ENCODE measurements at places on chromosomes 7 and 10.

DNA sequence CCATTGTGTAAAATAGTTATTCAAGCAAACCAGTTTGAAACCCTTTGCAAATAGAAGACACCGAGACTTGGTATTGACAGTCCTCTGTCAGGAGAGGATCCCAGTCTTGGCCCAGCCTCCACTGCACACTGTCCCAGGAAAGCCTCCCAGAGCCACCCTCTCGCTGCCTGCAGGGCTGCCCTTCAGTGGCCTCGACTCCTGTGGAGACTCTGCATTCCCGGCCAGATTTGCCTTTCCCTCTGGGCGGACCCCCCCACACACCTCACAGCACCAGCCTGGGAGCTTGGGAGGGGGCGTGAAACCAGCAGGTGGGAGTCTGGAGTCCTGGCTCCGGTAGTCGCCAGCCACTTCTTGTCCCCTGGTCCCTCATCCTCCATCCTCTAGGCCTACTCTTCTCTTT, 48.7 kb downstream of the GRK5 start:
- no peak for DNase-seq

- no peak for DNase-seq
These were observed 5.0 kb upstream of the TBXAS1 start for GRCh38 chr7:139823959-139824521.

GRCh38 chr7:91866599-91867148, 13.8 kb downstream of the MTERF1 start:
- no peak for DNase-seq

DNA sequence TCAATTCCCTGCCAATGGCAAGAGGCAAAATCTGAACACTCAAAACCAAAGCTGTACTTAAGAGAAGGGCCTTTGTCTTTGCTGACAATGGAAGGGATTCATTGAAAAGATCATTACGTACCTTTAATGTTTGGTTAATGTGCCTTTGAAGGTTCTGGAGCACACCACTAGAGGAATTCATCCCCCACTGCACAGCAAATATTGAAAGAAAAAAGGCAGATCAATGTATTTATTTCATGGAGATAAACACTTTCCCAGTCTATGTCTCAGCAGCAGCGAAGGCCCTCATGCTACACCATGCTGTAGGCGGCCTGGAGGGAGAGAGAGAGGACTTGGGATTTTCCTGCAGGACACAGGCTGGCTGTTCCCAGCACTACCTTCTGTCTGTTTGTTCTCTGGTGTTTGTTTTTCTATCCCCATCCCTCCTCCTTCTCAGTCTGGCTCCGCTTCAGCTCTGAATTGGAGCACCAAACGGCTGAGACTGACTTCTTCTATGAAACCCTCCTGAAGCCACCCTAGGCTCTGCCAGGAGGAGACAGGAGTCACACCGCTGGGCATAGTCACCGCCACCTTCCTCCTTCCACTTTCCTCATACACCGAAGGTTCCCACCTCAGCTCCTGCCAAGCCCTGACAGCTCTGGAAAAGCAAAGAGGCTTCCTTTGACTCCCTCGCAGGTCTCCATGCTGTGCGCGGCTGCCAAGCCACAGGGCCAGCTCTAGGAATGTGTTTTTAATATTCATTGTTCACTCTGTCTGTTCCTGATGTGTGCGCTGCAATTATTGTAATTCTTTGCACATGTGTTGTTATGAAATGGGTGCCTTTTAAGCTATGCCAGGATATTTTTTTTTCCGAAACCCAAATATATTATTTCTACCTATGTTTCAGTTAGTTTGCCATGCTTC, 301.5 kb downstream of the FZD1 start:
- no peak for DNase-seq

- peak; percentile 60 for DNase-seq
These were observed 6.5 kb upstream of the C10orf105 start for GRCh38 chr10:71725998-71726579.

GRCh38 chr7:155455776-155456737, 1.9 kb upstream of the EN2 start:
- DNase-seq, result no peak

DNA sequence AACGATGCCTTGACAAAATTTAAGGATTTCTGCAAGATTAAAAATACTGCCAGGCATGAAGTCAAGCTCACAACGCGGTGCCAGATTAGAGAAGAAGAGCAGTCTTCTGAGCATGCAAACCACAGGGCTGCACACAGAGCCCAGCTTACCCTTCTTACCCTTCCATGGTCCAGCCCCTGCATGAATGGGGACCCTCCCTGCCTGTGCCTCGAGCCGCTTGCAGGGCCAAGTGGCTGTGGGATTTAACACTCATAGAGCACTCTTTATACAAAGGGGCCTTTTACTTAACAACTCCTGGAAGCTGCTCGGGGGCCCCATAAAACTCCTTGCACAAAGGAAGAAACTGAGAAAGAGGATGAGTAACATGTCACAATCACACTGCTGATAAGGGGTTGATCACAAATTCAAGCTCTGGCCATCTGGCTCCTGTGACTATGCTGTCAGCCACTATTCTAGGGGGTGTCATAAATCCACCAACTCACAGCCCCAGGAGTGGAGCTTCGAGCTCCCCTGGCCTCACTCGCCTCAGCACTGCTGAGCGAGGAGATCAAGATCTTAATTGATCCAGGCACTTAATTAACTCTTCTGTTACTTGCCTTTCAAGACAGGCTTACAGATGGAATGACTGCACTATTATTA, 514.8 kb downstream of the TNS3 start:
- no peak for DNase-seq

- no peak for DNase-seq
These were observed 71.9 kb upstream of the TNS3 start for GRCh38 chr7:47653550-47654411.

- DNase-seq, result no peak
These were observed 321.1 kb upstream of the NPVF start for GRCh38 chr7:25549271-25549921.

Measured in GM10248 (cell line).